T follicular helper cell (primary cell): ENCODE measurements at places on chromosomes 16 and 17.

GRCh38 chr16:11629071-11630030 lies 38.9 kb upstream of the SNN start:
- no peak for DNase-seq

GRCh38 chr16:15754821-15755534 lies 101.8 kb downstream of the MYH11 start:
- no peak for DNase-seq

DNA sequence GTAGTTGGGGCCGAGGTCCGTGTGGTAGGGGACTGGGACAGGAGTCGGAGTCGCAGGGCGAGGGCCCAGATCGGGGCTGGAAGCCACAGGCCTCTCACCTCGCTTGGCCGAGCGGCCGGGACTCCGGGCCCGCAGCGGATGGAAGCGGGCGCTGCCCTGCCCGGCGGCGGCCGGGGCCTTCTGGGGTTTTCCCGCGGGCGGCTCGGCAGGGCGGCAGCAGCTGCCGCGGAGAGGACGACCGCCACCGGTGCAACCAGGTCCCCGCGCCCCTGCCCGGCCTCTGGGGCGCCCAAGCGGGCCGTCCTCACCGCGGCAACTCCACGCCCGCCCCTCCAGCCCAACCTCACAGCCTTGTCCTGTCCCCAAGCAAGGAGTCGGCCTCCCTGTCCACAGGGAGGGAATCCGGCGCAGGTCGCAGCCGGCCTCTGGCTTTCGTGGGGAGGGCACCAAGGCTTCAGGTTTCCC lies 15.6 kb upstream of the UTP6 start:
- DNase-seq, result no peak

DNA sequence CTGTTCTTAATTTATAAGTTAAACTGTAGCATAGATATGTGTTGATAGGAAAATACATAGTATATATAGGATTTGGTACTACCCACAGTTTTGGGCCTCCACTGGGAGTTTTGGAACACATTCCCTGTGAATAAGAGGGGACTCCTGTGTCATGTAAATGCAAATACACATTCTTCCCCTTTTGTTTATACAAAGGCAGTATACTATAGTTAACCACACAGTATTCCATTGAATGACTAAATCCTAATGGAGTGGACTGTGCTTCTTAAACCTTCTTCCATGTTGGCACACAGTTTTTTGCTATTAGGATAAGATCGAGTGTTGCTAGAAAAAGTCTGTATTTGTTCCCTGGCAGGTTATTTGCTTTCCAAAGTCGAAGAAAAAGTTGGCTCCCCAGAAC lies 22.2 kb downstream of the TAC4 start:
- DNase-seq, result no peak

DNA sequence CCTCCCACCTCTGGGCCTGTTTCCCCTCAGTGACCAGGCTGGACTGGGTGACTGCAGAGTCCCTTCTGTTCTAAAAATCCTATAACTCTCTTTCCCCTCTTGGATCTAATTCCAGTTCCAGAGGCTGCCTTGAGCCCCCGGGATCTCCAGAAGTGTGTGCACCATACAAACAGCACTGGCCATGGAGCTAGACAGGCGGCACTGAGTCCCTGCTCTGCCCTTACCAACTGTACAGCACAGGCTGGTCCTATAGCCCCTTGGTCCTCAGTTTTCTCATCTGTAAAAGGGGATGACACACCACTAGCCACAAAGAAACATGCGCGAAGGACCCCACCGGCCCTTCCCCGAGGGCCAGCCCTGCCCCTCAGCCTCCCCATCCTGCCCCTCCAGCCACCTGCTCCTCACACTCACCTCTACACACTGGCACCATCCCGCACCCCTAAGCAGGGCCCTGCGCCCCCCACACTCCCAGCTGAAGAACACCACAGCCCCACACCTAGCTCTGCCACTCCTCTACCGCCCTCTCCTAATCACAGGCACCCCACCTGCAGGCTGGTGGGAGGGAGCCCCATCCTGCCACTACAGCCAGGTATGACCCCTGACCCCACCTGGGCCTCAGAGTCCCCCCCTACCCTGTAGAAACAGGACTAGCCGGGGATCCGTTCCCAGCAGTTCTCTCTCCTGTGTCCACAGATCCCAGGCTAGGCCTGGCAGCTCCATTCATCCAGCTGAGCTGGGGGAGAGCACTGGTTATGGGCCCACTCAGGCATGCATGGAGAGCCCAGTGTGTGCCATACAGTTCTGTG lies 913 bp upstream of the KRT16 start:
- DNase-seq, result no peak

DNA sequence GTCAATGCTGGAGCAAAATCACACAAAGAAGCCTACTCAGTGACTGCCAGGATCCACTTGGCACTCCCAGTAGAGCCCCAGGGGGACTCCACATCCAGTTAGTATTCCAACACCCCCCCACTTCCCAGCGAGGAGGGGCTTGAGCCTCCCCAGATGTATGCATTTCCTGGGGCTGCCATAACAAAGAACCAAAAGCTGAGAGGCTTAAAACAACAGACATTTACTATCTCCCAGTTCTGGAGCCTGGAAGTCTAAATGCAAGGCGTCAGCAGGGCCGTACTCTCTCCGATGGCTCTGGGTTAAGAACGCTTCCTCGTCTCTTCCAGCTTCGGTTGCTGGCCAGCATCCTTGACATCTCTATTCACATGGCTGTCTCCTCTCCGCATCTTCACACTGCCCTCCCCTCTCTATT lies 23.0 kb upstream of the GNA13 start:
- no peak for DNase-seq

DNA sequence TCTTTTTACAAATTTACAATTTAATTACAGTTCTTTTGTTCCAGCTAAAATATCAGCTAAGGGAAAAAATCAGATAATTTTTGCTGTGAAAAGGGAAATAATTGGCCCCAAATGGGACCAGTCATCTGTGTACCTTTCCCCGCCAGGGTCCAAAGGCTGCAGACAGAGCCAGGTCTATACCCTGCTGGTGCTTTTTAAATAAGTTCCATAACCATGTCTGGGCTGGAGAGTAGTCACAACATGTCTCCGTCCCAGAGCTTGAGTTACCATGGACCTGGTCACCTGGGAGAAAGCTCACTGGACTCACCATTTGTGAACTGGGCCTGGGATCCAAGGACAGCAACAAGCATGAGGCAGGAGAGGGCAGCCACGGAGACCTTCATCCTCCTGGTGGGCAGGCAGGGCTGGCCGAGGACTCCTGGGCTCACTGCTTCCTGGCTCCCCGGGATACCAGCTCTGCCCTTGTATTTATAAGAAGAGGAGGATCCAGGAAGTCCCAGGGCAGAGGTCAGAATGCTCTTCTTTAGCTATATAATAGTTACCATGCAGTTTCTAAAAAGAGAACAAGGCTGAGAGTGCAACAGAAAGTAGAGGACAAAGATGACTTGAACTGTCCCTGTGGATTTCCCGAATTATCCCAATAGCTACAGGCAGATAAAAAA lies at the start of gene CCL15:
Gene CCL15, minus strand, starts transcription at position 444 of the 662 bp plus-strand sequence. Its CDS starts 61 bp downstream, at position 383.
- no peak for DNase-seq

DNA sequence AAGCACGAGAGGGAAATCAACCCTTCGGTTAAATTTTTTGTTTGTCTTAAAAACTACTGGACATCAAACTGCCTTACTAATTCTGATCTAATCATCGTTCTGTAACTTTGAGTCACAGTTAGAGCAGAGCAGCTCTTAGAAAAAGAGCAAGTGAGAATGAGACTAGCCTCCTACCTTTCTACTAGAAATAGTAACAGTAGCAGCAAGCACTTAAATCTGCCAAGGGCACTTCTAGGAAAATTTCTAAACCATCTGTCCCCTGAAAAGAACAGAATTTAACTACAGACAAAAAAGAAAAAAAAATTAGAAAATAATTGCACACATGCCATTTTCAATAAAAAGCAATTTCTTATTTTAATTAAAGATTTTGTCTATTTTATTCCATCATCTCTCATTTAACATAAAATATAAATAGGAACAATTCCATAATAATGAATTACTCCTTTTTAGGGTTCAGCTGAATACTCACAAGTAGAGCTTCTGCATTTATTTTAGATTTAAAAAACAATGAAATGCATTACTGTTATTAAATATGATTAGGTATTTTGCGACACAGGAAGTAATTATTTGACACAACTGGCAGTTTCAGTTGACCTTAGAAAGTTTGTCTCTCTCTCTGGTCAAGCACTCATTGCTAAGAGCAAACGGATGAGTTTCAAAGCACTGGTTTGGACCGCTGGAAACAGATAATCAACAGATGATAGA lies 250.8 kb upstream of the SOX9 start:
- DNase-seq, result no peak

DNA sequence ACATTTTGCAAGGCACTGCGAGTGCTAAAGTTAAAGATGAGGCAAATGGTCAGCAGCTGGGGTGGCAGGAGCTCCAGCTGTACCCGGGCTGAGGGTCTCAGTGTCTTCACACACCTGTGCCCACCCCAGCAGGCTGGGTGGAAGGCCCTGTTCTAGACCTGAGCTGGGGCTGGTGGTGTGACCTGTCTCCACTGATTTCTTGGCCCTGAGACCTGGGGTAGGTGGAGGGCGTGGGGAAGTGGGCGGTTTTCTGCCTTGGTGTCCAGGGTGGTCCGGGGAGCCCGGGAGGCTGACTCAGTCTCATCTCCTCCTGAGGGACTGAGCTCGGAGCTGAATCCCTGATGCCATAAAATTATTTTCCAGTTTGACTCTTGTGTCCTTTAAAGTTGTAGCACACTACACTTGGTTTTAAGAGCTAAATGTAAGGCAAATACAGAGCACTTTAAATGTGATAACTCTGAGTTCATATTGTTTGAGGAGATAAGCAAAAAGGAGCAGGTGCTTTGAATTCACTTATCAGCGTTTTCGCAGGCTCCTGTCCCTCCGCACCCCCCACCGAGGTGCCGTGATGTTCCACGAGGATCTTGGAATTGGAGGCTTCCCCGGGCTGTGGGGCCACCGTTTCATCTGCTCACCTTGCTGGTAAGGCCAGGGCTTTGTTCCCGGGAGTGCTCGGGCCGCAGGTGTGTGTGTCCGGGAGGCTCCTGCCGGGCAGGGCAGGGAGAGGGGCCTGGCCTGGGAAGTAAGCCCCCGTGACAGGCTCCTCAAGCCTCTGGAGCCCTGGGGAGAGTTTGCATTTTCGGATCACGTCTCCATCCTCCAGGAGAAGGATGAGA lies 117.0 kb downstream of the AATF start:
- no peak for DNase-seq

DNA sequence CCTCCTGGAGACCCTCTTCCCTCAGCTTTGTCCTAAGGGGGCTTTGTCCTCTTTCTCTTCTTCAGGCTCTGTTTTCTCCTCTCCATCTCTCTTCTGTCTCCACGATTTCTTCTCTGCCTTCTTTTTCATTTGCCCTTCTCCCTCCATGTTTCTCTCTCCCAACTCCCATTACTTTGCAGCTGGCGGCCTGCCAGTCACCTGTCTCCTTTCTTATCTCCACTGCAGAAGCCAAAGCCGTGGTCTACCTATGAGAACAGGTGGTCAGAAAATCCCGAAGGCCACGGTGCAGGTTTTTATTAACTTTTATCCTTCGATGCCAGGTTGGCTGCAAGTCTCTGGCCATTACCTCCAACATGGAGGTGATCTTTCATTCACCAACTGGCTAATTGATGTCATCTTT lies 45.1 kb downstream of the FZD2 start:
- no peak for DNase-seq

DNA sequence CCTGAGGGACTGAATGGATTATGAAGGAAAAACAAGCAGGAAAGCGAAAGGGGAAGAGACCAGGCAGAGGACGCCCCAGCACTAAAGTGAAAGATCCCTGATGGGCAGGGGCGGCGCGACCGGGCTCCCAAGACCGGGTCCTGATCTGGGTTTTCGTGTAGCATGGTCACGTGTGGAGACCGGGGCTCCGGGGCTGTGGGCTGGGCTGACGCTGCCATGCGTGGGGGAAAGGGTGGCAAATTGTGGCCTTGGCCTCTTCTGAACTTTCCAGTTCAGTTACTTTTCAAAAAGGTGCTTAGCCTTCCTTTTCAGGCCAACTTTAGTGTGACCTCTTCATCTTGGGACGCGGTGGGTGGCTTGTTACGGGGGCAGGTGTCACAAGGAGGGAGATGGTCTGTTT lies 57.5 kb downstream of the METRNL start:
- DNase-seq, result no peak
